Glutamatergic neuron (in vitro differentiated cells): ENCODE measurements at places on chromosomes 2 and 18.

DNA sequence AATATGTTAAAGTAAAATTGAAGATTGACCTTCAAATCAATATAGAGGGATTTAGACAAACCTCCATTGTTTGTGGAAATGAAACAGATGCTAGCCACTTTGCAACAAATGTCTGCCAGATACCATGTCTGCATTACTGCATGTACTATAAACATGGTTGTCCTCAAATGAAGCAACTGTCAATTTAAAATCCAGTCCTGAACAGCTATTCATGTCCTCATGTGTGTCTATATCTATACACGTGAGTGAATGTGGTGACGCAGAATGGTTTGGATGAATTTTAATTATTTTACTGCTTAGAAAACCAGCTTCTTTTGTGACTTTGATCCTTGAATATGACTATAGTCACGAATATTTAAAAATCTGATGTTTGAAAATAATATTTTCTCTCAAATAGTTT lies 71.5 kb downstream of the NYAP2 start:
- no peak for DNase-seq

GRCh38 chr2:237599465-237600110 lies 9.1 kb upstream of the RAB17 start:
- no peak for DNase-seq

- no peak for DNase-seq
Measured at GRCh38 chr18:37935086-37935485, 369.5 kb upstream of the CELF4 start.

- DNase-seq, result no peak
Measured at GRCh38 chr2:239268549-239268948, 132.3 kb downstream of the HDAC4 start.

DNA sequence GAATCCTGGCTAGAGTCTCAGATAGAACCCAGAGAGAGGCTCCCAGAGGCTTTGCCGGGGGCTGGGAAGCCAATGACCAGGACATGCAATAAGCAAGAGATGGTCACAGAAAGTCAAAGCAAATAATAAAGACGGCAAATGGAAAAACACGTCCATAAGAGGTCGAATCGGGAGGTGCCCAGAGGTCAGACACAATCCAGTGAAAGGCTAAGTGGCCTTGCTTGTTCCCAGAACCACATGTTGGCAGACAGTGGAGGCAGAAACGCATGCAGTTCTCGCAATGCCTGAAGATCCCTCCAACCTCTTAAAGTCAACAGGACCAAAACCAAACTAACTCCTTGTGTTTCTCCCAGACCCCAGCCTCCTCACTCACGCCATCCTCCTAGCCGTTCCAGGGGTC lies 3.0 kb downstream of the CYB5A start:
- no peak for DNase-seq

GRCh38 chr2:172623249-172623965 lies 67.5 kb downstream of the PDK1 start:
- DNase-seq, result no peak

GRCh38 chr18:58556331-58557007 lies 72.4 kb downstream of the ALPK2 start:
- no peak for DNase-seq

- DNase-seq, result peak; percentile 48
Measured at GRCh38 chr2:228181098-228182019, at the start of gene SPHKAP. Gene SPHKAP (minus strand): TSS chr2:228181687. CDS start chr2:228181598, 89 bp downstream.

DNA sequence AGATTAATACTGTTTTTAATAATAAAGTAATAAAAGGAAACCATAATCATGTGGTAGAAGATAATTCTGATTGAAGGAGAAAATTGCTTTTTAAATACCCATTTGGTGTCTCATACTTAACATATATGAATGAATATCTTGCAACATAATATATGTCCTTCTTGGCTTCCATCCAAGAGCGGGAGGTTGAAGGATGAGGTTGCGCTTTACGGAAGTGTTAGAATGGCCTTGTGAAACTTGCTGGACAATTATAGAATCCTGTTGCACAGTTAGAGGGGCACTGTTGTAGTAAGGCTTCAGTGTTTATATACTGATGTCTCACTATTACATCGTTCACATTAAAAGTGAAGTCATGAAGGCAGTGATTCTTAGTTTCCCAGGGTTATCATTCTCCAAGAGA lies 9.4 kb downstream of the INSIG2 start:
- DNase-seq, result no peak

- DNase-seq, result no peak
Measured at GRCh38 chr2:96920801-96921560, 51.1 kb upstream of the SEMA4C start.

DNA sequence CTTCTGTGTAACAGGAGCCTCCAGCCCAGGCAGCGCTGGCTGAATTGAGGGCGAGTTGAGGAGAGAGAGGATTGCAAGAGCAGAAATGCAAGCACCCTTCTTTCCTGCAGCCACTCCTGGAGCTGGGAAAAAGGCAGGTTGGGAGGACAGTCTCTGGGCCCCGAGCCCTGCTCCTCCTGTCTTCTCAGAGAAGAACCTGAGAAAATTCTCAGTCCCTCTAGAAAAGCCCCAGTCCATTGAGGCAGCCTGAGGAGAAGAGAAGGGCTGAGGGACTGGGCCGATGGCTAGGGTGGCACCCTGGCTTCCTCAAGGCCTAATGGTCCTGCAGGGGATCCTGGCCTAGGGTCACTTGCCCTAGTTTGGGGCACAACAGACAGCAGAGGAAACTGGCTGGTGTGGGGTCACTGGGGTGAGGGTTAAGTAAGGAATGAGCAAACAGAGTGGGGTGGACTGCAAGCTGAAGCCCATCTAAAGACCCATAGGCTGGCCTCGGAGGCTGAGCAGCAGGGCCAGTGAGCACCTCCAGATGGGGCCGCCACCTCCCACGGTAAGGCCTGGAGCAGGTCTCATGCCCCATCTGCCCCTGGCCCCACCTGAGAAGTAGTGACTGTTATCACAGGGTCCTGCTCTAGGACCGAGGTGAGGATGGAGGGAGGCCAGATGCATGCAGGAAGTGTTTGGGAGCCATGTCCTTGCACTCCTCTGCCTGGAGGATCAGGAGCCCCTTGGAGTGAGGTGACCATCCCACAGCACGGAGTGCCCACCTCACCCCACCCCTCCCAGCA lies 12.4 kb downstream of the CIB4 start:
- DNase-seq, result no peak

- DNase-seq, result no peak
Measured at GRCh38 chr2:198326431-198326830, 522.0 kb downstream of the PLCL1 start.
